ENCODE measurements at places on chromosomes 11 and 22.

DNA sequence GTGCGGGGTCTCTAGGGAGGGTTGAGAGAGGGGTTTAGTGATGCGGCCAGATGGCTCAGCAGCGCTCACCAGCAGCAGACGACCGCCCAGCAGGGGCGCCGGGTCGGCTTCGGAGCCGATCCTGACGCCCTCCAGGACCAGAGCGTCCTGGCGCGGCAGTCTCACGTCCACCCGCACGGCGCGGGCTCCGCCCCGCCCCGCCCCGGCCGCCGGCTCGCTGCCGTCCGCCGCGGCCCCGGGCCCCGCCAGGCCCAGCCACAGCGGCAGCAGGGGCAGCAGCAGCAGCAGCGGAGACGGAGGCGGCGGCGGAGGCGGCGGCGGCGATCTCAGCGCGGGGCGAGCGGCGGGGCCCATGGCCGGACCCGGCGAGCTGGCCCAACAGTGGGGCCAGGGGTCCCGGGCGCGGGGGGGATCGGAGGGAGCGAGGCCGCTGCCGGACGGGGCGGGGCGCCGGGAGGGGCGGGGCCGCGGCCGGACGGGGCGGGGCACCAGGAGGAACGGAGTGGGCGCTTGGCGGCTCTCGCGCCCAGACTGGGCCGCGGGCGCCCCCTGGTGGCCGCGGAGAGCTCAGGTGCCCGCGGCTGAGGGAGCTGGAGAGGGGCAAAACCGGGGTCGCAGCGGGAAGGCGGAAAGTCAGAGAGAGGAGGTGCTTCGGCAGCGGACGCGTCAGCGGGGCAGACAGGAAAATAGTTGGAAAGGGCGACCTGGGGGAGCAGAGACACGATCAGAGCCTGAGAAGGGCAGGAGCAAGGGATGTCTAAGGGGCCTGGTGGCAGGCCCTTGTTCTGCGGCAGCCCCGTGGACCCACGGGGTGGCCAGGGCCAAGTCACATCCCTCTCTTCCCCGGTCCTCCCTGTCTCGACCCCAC is at the start of gene RNF215:
Gene RNF215, minus strand, starts transcription at position 452 of the 868 bp plus-strand sequence. Its CDS starts 98 bp downstream, at position 354.
- peak; percentile 48 for DNase-seq

DNA sequence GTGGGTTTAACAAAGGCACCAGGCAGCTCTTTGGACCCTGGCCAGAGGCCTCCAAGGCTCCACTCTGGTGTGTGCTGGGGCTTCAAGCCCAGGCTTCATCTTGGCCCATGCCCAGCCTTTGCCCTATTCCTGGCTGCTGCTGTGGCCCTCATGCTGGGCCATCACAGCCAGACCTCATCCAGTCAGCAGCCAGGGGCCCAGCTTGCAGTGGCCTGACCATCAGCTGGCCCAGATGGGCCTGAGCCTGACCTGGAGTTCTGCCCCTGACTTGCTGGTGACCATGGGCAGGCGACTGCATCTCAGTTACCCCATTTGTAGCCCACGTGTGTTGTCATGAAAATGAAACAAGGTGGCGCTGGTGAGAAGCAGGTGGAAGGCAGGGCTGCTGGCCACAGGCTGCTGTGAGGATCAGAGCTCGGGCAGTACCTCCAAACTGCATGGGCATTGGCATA is 76.1 kb downstream of the MED15 start:
- no peak for DNase-seq

GRCh38 chr22:26718488-26718887 is 61.1 kb downstream of the MIAT start:
- no peak for DNase-seq

- no peak for DNase-seq
Measured at GRCh38 chr11:60899046-60899936, 7.1 kb downstream of the PRPF19 start.

GRCh38 chr11:96738311-96738710 is 348.5 kb downstream of the JRKL start:
- no peak for DNase-seq

GRCh38 chr22:42793848-42794405 is 63.1 kb downstream of the ARFGAP3 start:
- DNase-seq = no peak

- DNase-seq = no peak
Measured at GRCh38 chr11:69209421-69210309, 53.9 kb downstream of the SMIM38 start.

DNA sequence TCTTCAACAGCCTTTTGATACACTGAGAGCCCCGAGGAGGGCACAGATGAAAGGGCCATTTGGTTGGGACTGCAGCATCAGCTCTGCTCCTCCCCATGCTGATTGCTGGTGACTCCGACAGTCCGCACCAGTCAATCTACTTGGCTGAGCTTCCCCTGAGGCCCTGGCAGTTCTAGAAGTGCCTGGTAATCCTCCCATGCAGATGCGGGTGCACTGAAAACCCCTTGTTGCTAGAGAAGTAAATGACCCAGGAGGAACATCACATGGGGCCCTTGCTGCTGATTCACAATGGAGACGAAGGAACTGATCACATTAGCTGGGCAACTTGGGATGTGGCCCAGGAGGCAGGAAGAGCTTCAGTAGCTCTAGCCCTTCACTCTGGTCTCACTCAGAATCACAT is 35.2 kb upstream of the RIC3 start:
- no peak for DNase-seq

- no peak for DNase-seq
Measured at GRCh38 chr11:129574431-129574830, 198.8 kb downstream of the BARX2 start.

DNA sequence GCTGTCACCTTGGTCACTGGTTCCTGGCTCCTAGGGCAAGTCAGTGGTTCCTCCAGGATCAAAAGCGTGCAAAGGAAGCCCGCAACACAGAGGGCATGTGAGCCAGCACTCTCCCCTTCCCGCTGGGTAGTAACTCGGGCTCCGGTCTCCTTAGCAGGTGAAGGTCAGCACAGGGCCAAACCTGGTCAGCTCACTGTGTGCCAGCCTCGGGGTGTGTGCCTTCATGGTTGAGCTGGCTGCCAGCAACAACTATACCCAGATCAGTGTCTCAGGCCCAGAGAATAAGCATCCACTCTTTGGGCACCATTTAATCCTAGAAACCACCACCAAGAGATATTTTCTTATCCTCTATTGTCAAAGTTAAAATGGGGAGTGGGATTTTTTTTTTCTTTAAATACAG is 16.1 kb upstream of the CCDC86 start:
- no peak for DNase-seq

DNA sequence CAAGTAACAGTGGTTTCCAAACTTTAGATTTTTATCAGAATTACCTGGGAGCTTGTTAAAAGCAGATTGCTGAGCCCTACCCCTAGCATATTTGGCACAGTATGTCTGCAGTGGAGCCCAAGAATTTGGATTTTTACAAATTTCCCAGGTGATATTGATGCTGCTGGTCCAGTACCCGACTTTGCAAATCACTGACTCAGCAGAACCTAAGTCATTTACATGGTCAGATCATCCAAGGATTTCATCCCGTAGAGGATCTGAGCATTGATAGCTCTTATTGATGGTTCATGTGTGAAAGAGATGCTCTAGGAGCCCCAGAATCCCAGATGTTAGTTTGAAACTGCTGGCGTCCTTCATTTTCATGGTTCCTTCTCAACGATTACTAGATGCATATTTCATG is 6.0 kb downstream of the C11orf97 start:
- no peak for DNase-seq

- no peak for DNase-seq
Measured at GRCh38 chr22:44859641-44860040, 107.3 kb downstream of the ARHGAP8 start.

DNA sequence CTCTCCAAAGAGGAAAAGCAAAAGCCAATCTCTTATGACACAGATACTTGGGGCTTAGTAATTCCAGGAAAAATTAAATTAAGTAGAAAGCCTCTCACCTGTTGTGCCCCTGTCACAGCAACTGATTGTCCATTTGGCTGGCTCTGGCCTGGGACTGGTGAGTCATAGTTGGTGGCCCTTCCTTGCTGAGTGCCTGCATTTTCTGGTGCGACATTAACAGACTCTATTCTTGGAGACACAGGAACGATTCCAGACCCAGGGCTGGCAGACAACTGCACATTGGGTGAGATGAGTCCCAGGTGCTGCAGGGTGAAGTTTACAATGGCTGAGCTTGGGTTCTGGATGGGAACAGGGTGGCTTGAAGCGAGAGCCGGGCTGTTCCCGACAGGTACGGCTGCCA is 15.6 kb downstream of the E2F8 start:
- DNase-seq = no peak

- DNase-seq = no peak
Measured at GRCh38 chr11:129917231-129917630, 21.9 kb upstream of the NFRKB start.

DNA sequence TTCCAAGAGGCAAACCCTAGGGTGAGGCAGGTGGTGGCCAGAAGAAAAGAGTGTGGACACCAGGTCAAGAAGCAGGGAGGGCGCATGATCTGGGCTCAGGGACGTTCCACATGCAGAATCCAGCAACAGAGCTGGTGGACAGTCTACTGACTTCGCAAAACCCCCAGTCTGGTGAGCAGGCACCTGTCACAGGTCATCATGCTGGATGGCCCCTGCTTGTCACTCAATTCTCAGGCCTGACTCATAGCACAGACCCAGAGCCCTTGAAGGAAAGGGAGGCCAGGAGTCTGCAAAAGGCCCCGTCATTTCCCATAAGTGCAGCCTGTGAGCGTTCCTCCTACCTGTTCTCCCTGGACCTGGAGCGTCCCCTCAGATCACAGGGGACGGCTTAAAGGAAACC is 18.2 kb downstream of the APOL4 start:
- DNase-seq = no peak

DNA sequence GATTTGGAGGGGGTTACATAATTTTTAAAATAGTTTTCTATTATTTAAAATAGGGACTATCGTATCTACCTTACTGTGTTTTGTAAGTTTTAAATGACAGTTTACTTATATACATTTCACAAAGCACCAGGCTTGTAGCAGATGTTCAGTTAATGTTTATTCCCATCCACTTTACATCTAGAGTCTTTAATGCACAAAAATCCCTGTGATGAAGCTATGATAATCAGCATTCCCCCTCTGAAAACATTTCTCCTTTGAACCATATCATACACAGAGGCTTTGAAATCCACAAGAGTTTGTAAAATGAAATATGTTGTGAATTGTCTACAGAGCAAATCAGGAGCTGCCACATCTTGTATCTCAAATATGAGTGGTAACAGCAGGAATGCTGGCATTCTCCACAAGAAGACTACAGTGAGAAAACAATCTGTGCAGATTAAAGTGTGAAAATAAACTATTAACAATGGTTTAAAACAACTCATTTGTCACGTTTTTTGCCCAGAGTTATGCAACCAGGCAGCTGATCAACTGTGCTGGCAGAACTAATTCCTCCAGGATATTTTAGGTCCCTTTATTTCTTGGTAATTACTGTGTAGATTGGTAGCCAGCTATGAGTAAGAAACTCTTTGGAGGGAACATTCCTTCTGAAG is 699.1 kb upstream of the ARHGAP42 start:
- no peak for DNase-seq

GRCh38 chr11:128695539-128696221 is 1.8 kb downstream of the FLI1 start:
- no peak for DNase-seq

- DNase-seq = no peak
Measured at GRCh38 chr11:129852125-129852740, 36.6 kb downstream of the TMEM45B start.

- DNase-seq = no peak
Measured at GRCh38 chr22:30017375-30018223, 62.7 kb upstream of the HORMAD2 start.

DNA sequence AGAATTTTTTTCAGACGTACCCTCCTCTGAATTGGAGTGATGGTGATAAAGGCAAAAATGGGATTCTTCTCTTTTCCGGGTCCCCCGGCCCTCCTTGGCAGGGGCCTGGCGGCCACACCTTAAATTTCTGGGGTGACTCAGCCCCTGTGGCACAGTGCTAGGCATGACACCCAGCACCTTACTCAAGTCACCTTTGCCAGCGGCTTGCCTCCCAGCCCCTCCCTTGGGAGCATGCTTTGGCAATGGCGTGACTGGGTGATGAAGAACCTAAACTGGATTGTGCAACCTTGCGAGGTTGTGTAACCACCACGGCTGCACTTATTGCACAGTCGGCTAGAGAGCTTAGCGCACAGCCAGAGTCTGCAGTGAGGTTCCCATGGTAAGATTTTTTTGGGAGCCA is 16.2 kb upstream of the LDLRAD3 start:
- DNase-seq = no peak

- no peak for DNase-seq
Measured at GRCh38 chr11:122938557-122938956, 43.1 kb downstream of the BSX start.

DNA sequence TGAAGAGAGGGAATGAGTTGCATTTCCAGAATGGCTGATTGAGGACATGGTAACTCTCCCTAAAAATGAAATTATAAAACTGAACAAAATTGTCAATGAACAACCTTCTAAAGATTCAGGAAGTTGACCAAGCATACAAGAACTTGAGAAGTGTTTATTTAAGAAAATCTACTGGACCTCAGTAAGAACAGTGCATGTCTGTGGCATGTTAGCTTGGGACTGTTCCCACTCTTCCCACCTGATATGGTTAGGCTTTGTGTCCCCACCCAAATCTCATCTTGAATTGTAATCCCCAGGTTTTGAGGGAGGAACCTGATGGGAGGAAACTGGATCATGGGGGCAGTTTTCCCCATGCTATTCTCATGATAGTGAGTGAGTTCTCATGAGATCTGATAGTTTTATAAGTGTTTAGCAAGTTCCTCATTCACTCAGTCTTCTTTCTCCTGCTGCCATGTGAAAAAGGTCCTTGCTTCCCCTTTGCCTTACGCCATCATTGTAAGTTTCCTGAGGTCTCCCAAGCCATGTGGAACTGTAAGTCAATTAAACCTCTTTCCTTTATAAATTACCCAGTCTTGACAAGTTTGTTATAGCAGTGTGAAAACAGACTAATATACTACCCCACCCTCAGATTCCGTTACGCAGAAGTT is 15.4 kb downstream of the MS4A13 start:
- no peak for DNase-seq

GRCh38 chr11:19789835-19790710 is 77.4 kb downstream of the NAV2 start:
- DNase-seq = no peak

- no peak for DNase-seq
Measured at GRCh38 chr11:114167771-114168448, 108.4 kb downstream of the ZBTB16 start.

- DNase-seq = no peak
Measured at GRCh38 chr22:26169315-26170111, at the start of gene SEZ6L. Gene SEZ6L, plus strand, starts transcription at chr22:26169462. Its CDS starts 208 bp downstream, at chr22:26169670.

DNA sequence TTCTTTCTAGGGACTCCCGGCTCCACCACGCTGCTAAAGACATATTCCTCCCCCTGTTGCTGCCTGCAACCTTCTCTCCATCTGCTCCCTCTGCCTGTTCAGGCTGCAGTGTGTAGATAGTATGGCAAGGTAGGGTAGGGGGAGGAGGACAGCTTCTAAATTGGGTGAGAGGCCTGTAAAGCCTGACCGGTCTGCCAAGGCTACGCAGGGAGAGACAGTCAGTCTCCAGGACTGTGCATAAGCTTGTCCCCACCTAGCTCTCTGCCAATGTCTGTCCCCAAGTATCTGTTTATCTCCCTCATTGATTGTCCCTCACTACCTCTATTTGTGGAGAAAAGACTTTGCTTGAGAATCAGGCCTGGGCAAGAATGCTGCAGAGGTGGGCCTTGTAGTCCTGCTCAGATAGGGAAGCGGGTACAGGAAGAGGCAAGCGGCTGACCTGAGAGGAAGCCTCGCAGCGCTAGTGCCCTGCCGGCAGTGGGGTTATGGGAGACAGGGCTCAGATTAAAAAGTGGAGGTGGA is 871 bp upstream of the SEZ6L start:
- no peak for DNase-seq

- no peak for DNase-seq
Measured at GRCh38 chr11:78649361-78650215, 74.9 kb upstream of the NARS2 start.

- DNase-seq = no peak
Measured at GRCh38 chr11:46105926-46106325, 15.3 kb downstream of the PHF21A start.

All from stimulated activated CD4-positive, alpha-beta T cell treated with anti-CD3 and anti-CD28 coated beads, Interleukin-12 subunit alpha, Interleukin-12 subunit beta, amount 100 ng/mL, for 48 hours (primary cell).